ENCODE measurements at places on chromosomes 12 and 14. TPM values are rescaled to one million over a fixed set of nuclear protein-coding genes. Genes with fewer than 3 reads are reported as not detected.
A peak's percentile ranks its signal among the peaks of the same experiment; 100 is the strongest.

DNA sequence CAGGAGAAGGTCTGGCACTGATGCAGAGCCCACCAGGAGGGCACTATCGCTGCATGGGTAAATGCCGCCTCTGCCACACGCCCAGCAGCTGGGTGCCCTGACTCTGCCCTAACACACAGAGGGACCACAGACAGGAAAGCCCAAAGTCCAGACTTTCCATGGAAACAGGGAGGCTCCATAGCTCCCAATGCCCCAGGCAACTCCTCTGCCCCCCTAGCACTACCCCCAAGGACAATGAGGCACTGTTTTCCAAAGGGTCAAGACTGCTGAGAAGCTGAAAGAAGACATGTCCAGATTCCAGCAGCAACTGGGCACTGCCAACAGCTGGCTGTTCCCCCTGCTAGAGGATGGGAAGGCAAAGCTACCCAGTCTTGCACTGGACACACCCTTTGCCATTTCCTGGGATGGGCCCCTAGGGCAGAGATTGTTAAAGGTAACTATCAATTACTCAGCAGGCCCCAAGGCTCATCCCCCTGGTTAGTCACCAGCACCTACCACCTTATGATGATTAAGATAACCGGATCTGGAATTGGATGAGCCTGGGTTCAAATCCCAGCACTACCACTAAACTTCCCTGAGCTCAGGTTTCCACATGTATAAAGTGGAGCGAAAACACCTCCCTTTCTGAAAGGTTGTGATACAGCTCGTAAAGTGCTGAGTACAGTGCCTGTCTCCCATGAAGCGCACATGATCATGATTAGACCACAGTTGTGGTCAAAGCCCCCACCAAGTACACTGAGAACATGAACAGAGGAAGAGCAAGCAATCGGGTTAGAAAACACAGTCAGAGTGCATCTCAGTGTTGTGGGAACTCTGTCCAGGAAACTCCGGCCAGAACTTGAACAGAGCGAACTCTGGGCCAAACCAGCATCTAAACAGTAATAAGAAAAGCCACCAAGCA is 3.3 kb downstream of the PXN start:
- no peaks in the 10 kb centered on the region for H3K27me3 ChIP-seq
- peaks cover 71% of the 10 kb centered on the region for H3K4me1 ChIP-seq
- no peaks in the 10 kb centered on the region for H3K36me3 ChIP-seq
- H3K4me3 ChIP-seq, result peak overlapping the region; percentile 94

DNA sequence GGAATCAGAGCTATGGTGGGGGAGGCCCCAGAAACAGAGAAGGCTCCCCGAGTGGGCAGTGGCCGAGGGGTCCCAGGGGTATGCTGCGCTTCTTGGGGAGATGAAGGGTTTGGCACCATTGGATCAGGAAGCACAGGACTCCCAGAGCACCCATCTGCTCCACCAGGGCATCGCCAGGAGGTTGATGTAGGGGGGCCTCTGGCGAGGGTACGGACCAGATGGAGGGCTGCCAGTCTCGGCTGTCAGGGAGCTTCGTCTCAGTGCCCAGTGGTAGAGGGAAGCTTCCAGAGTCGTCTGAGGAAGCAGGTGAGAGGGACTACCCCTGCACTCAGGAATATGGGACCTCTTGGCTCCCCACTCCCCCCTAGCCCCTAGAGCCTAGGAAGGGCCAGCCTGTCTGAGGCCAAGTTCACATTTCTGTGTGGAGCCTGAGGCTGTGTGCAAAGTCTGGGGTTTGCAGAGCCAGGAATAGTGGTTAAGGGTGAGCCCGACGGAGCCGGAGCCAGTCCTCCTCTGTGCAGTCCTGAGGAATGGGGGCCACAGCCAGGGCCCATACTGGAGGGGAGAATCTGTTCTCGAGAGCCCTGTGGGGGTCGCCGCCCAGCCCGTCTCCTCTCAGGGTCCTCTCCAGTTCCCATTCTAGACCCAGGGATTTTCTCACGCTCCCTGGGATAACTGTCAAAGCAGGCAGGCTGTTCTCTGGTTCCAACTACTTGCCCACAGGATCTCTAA is 10.2 kb downstream of the SLC48A1 start:
- no peak overlapping the region for H3K4me3 ChIP-seq
- DNase-seq, result no peak
- no peaks in the 10 kb centered on the region for H3K27me3 ChIP-seq
- H3K4me1 ChIP-seq, result peaks cover 17% of the 10 kb centered on the region
- peak overlapping the region; percentile 1 for H3K27ac ChIP-seq

DNA sequence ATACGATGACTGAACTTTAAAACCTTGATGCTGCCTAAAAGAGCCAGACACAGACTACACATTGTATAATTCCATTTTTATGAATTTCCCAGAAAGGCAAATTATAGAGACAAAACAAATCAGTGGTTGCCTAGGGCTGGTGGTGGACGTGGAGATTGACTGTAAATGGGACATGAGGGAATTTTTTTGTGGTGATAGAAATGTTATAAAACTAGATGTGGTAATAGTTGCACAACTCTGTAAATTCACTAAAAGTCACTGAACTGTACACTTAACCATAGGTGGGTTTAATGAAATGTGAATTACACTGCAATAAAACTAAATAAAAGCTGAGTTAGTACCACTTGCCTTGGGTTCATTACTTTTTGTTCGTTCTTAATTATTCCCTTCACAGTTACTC is 72.1 kb downstream of the PLEKHA5 start:
- DNase-seq, result no peak
- no peaks in the 10 kb centered on the region for H3K36me3 ChIP-seq
- H3K4me3 ChIP-seq, result no peak overlapping the region

DNA sequence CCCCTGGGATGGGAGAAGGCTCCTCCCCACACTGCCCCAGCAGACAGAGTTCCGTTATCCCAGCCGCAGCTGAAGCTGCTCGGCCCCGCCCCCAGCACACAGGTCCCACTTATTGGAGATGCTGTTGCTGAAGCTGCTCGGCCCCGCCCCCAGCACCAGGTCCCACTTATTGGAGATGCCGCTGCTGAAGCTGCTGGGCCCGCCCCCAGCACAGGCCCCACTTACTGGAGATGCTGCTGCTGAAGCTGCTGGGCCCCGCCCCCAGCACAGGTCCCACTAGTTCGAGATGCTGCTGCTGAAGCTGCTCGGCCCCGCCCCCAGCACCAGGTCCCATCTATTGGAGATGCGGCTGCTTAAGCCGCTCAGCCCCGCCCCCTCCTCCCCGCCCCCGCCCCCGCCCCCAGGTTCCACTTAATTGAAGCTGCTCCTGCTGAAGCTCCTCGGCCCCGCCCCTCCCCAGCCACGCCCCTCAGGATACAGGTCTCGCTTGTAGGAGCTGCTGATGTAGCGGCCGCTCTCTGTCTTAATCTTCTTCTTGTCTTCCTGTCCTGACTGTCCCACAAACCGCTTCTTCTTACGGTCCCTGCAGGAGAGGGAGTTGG is 12.0 kb downstream of the CFAP73 start:
- H3K4me1 ChIP-seq, result no peaks in the 10 kb centered on the region
- peaks cover 2% of the 10 kb centered on the region for H3K36me3 ChIP-seq
- no peak overlapping the region for H3K27ac ChIP-seq
- no peak for DNase-seq

Gene HIGD1C
- total RNA-seq, result not detected

Gene KRT8
- 0.20 TPM for total RNA-seq

- H3K4me1 ChIP-seq, result peaks cover 9% of the 10 kb centered on the region
- peak overlapping the region; percentile 9 for H3K27ac ChIP-seq
- no peak for DNase-seq
- H3K27me3 ChIP-seq, result no peaks in the 10 kb centered on the region
These were observed 143.5 kb upstream of the AMIGO2 start for GRCh38 chr12:47223031-47223847.

Gene TTC6
- total RNA-seq, result not detected

GRCh38 chr14:72924337-72924736 is 1.9 kb upstream of the DCAF4 start:
- H3K4me3 ChIP-seq, result no peak overlapping the region
- H3K4me1 ChIP-seq, result no peaks in the 10 kb centered on the region
- no peak for DNase-seq
- H3K27ac ChIP-seq, result peak overlapping the region; percentile 87
- H3K27me3 ChIP-seq, result no peaks in the 10 kb centered on the region

Gene CISTR
- total RNA-seq, result not detected

- no peak for DNase-seq
- no peaks in the 10 kb centered on the region for H3K27me3 ChIP-seq
- H3K27ac ChIP-seq, result peak overlapping the region; percentile 56
- peaks cover 18% of the 10 kb centered on the region for H3K4me1 ChIP-seq
These were observed 37.8 kb downstream of the ATF7IP start for GRCh38 chr12:14403293-14403692.

DNA sequence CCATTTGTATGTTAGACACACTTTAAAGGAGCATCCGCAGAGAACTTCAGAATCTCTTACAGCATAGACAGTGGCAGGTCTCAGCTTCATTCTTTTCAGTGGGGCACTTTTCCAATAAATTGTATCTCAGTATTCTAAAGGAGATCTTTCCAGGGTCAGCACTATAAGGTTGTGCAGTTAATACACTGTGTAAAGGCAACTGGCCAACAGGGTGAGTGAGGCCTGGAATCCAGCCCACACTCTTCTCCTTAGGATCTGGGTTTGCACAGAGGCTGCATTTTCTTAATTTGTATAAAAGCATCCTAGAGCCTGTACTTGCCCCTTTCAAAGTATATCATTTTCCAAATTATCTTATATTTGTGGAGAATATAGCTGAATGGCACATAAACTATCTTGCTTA is 94.2 kb downstream of the MYF5 start:
- H3K36me3 ChIP-seq, result peaks cover 23% of the 10 kb centered on the region
- H3K4me1 ChIP-seq, result no peaks in the 10 kb centered on the region
- H3K27ac ChIP-seq, result no peak overlapping the region
- no peaks in the 10 kb centered on the region for H3K27me3 ChIP-seq
- no peak for DNase-seq

- H3K36me3 ChIP-seq, result no peaks in the 10 kb centered on the region
- no peak overlapping the region for H3K27ac ChIP-seq
- H3K27me3 ChIP-seq, result no peaks in the 10 kb centered on the region
- no peak overlapping the region for H3K4me3 ChIP-seq
- no peaks in the 10 kb centered on the region for H3K4me1 ChIP-seq
These were observed 12.0 kb upstream of the PIP4K2C start for GRCh38 chr12:57579011-57579410.

- no peak overlapping the region for H3K27ac ChIP-seq
- H3K4me3 ChIP-seq, result no peak overlapping the region
- no peaks in the 10 kb centered on the region for H3K36me3 ChIP-seq
- H3K4me1 ChIP-seq, result no peaks in the 10 kb centered on the region
- no peak for DNase-seq
These were observed 87.3 kb downstream of the PHLDA1 start for GRCh38 chr12:75944097-75944904.

DNA sequence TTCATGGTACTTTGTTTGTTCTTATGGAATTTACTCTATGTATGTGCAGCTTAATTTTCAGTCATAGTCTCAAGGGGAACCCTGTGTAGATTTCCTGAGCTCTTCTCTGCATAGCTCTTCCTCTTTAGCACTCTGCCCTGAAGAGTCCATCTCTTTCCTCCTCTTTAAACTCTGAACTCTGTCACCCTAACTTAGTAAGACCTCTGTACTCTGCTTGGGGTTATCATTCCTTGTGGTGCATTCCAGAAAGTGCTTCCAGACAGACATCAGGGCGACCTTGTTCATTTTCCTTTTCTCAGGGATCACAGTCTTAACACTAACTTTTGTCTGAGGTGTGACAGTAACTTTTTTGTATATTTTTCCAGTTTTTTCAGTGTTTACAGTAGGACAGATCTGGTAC is 179.3 kb downstream of the RAD51B start:
- no peak for DNase-seq
- H3K27ac ChIP-seq, result no peak overlapping the region
- no peaks in the 10 kb centered on the region for H3K27me3 ChIP-seq
- no peak overlapping the region for H3K4me3 ChIP-seq

DNA sequence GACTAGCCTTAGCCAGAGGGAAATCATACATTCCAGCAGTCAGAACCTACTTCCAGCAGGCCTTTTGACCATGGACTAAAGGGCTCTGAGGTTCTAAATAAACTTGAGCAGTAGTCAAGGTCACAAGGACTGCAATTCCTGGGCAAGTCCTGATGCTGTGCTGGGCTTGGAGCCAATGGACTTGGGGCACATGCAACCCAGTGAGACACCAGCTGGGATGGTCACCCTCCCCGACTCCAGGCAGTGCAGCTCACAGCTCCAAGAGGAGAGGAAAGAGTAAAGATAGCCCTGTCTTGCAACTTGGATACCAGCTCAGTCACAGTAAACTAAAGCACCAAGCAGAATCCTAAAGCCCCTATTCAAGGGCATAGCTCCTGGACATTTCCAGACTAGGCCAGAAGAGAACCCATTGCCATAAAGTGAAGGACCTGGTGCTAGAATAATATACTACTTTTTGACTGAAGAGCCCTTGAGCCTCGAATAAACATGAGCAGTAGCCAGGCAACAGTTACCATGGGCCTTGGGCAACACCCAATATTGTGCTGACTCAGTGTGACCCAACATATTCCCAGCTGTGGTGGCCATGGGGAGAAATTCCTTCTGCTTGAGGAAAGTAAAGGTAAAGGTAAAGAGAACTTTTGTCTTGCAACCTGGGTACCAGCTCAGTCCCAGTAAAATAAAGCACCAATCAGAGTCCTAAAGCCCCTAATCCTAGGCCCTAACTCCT is 226.2 kb upstream of the CLEC14A start:
- no peaks in the 10 kb centered on the region for H3K36me3 ChIP-seq
- H3K4me3 ChIP-seq, result no peak overlapping the region
- no peaks in the 10 kb centered on the region for H3K4me1 ChIP-seq
- no peaks in the 10 kb centered on the region for H3K27me3 ChIP-seq
- H3K27ac ChIP-seq, result no peak overlapping the region

GRCh38 chr12:85955127-85955526 is 81.0 kb downstream of the NTS start:
- no peaks in the 10 kb centered on the region for H3K4me1 ChIP-seq
- H3K36me3 ChIP-seq, result no peaks in the 10 kb centered on the region
- no peak overlapping the region for H3K4me3 ChIP-seq
